ENCODE measurements at places on chromosomes 2 and 18.
A peak's percentile ranks its signal among the peaks of the same experiment; 100 is the strongest.

- DNase-seq, result no peak
These were observed 64.0 kb downstream of the PMS1 start for GRCh38 chr2:189848276-189848675.

GRCh38 chr2:128004509-128004908 lies 23.4 kb downstream of the SAP130 start:
- DNase-seq, result no peak

DNA sequence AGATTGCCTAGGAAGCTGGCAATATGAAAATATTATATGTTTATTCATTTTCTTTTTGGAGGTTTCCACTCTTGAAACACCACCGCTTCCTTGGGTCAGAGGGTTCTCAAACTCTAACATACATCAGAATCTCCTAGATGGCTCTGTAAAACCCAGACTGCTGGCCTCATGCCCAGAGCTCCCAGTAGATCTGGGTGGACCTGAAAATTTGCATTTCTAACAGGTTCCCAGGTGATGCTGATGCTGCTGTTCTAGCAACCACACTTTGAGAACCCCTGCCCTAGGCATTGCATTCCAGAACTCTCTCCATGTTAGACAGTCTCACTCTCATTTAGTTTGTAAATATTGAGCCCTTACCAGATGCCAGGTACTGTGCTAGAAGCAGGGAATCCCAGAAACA lies 139.4 kb downstream of the FAM210A start:
- no peak for DNase-seq

GRCh38 chr18:42588786-42589185 lies 526.7 kb downstream of the RIT2 start:
- no peak for DNase-seq

DNA sequence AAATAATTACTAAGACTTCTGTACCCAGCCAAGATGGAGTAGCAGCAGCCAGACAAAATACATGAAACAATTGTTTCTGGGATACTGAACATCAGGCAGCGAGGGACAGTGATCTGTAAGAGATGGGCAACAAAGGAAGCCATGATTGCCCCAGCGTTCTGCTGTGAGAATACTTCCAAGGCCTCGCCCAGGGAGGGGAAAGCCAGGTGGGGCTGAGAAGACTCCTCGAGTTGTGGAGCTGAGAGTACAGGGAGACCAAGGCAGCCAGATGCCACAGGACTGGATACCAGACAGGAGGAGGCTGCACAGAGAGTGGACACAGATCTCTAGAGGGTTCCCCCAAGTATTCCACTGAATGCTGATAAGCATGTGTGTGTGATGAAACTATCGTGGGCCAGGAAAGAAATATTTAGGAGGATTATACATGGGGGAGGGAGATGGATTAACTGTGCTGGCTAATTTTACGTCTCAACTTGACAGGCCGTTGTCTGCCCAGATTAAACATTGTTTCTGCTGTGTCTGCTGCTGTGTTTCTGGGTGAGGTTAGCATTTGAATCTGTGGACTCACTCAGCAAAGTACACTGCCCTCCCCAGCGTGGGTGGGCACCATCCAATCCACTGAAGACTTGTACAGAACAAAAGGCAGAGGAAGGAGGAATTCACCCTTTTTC lies 10.2 kb upstream of the LIMS2 start:
- DNase-seq, result no peak

GRCh38 chr2:160210599-160211138 lies 10.6 kb upstream of the ITGB6 start:
- peak; percentile 21 for DNase-seq

Measured in stimulated activated CD4-positive, alpha-beta T cell treated with anti-CD3 and anti-CD28 coated beads, TNF-alpha, amount 100 ng/mL, for 1 hour (primary cell).